ENCODE measurements at places on chromosomes 4 and X.

DNA sequence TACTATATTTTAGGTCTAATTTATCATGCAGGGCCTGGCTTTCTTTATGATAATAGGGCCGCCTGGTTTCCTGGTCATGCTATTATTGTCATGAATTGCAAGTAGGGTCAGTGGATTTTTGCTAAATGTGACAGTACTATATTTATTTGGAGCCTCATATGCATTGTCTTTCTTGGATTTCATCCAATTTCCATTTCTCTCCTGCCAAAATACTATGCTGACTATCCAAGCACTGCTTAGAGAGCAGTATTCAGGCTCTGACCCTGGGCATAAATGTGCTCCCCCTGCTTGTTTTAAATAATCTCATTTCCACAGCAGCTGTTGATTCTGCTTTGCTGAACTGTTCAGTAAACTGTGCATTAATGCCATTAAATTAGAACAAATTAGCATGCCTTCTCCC lies 269.3 kb downstream of the GPM6A start:
- no peak for DNase-seq

DNA sequence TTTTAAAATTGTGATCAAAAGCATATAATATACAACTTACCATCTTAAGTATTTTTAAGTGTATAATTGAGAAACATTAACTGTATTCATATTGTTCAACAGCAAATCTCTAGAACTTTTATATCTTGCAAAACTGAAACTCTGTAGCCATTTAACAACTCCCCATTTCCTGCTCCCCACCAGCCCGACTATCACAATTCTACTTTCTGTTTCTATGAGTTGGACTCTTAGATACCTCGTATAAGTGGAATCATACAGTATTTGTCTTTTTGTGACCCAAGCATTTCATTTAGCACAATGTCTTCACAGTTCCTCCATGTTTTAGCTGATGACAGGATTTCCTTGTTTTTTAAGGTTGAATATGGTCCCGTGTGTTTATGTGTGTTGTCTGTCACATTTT lies 106.0 kb downstream of the LRBA start:
- DNase-seq = no peak

DNA sequence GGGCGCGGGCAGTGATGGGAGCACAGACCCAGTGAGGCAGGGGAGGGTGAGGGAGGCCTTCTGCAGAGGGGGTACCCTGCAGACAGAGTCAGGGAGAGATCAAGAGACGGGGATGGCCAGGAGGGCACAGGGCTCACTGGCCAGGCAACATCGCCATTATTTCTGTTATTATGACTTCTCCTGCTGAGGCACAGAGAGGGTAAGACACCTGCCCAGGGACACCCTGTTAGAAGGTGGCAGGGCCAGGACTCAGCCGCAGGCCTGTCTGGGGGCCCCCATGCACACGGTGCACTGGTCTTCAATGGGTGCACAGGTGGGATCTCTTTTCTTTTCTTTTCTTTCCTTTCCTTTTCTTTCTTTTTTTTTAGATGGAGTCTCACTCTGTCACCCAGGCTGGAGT lies 15.8 kb downstream of the BLOC1S4 start:
- DNase-seq = no peak

- DNase-seq = no peak
Measured at GRCh38 chrX:111955901-111956300, 79.9 kb downstream of the TRPC5OS start.
